ENCODE measurements at places on chromosomes 11 and 22.

DNA sequence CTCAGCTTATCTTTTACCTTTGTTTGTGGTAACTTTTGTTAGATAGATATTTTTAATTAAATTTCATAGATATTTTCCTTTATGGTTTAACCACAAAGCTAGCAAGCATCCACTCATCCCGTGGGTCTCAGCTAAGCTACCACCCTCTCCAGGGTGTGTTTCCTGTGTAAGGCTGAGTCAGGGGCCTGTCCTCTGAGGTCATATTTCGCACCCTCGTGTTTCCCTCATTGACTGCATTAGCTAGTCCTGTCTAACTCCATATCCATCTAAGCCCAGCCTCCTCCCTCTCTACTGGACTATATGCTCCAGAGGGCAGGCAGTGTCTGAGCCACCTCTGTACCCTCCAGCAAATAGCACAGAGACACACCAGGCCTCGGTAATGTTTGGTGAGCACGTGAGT lies 16.7 kb downstream of the XRRA1 start:
- no peak for DNase-seq

DNA sequence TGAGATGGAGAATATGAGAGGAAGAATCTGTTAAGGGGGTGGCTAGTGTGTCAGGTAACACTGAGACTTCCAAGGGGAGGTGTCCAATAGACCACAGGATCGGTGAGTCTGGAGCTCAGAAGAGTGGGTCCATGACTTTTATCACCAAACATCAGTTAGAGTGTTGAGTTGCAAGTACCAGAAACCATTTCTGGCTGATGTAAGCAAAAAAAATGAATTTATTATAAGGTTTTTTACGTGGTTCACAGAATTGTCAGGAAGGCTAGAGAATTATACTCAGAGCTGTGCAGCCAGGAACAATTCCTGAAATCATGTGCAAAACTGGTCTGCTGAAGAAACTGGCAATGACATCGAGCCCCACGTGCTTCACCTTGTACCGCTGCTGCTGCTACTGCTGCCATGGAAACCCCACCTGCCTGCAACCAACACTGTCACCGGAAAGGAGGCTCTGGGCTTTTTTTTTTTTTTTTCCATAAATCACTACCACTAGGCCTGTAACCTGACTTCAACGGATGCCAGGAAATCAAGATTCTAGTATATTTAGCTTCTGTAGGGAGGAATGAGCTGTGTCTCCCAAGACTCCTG lies 16.6 kb upstream of the STK33 start:
- no peak for DNase-seq

- no peak for DNase-seq
Observed at GRCh38 chr11:106670069-106670468, 348.2 kb downstream of the GUCY1A2 start.

- DNase-seq: no peak
Observed at GRCh38 chr11:4677948-4678347, 19.7 kb downstream of the OR51E2 start.

DNA sequence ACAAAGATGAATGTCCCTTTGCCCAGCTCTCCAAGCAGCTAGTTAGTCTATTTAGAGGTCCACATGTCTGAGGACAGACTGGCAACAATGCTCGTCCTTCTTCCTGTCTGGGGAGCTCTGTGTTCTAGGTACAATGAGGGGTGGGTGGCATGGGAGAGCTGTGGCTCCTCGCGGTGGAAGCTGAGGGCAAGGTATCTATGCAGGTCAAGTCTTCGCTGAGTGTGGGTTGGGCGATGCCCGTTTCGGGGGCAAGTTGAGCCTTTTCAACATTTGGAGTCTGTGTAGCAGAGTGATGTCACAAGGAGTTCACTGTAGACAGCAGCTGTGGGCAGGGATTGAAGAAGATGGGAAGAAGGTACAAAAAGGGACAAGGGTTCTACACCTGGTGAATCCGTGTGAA lies 163.2 kb downstream of the FEZ1 start:
- DNase-seq: no peak

GRCh38 chr22:38699143-38699542 lies 1.6 kb downstream of the JOSD1 start:
- DNase-seq: no peak

DNA sequence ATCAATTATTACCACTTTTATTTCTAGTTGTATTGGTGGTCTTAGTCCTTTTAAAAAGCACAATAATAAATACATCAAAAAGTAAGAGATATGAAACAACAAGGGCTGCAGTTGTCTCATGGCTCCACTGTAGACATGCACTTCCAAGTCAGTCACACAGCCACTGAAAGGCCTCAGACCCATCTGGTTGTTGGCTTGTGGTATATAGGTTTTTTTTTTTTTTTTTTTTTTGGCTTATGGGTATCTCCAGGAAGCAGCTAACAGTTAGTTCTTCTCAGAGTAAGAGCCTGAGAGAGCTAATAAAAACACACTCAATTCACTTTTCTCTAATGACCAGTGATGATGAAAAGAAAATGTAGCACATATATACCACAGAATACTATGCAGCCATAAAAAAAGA lies 6.0 kb upstream of the OR52E6 start:
- no peak for DNase-seq

- no peak for DNase-seq
Observed at GRCh38 chr11:61949169-61950034, 749 bp upstream of the BEST1 start.

- no peak for DNase-seq
Observed at GRCh38 chr22:40609216-40609615, 27.3 kb downstream of the MRTFA start.

GRCh38 chr11:110032957-110033570 lies 60.1 kb upstream of the ZC3H12C start:
- DNase-seq: no peak

GRCh38 chr22:47071078-47071806 lies 308.8 kb downstream of the TBC1D22A start:
- peak; percentile 34 for DNase-seq

GRCh38 chr11:111530091-111530490 lies 10.4 kb upstream of the LAYN start:
- DNase-seq: no peak

- DNase-seq: no peak
Observed at GRCh38 chr11:57881647-57882046, 120.0 kb downstream of the CTNND1 start.

- DNase-seq: no peak
Observed at GRCh38 chr11:58652726-58653280, 30.3 kb downstream of the CNTF start.

DNA sequence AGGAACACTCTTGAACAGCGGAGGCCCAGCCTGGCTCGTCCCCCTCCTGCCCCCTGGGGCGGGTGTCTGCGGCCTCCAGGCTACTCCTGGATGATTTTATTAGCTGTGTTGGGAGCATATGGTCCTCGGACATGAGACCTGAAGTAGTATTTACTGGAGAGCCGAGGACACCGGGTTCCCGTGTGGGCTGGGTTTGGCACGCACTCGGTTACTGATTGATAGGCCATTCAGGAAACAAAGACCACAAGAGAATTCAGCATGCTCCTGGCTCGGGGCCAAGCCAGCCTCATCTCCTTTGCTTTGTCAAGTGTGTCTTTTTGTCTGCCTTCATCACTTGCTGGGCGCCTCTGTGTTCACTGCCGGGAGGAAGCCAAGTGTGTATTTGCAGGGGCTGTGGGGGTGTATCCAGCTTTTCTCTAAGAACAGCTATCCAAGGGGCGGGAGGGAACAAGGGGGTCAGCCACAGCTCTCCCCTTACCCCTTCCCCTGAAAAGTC lies 9.7 kb downstream of the FXYD2 start:
- DNase-seq: no peak

- DNase-seq: no peak
Observed at GRCh38 chr22:46213052-46213451, 37.0 kb downstream of the CDPF1 start.

- DNase-seq: no peak
Observed at GRCh38 chr11:56910046-56910773, 78.5 kb upstream of the OR5AK2 start.

- no peak for DNase-seq
Observed at GRCh38 chr11:19951558-19952115, 208.6 kb downstream of the DBX1 start.

- DNase-seq: no peak
Observed at GRCh38 chr11:47394050-47394321, 14.4 kb upstream of the SLC39A13 start.

DNA sequence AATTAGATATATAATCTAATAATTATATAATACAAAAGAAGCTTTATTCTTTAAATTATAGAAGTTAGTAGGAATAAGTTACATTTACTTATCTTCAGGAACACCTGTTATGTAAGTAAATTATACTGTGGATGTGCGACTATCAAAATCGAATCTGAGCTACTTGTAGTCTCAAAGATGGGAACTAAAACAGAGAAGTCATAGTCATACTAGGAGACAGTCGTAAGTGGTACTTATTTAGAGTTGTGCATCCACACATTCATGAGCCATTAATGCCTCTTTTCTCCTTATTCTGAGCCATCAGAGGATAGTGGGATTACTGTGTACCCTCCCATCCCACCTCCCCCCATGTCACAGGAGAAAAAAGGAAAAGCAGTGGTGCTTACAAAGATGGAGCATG lies 114.4 kb downstream of the CADM1 start:
- DNase-seq: no peak

- DNase-seq: no peak
Observed at GRCh38 chr11:133118563-133119268, 413.6 kb downstream of the OPCML start.

DNA sequence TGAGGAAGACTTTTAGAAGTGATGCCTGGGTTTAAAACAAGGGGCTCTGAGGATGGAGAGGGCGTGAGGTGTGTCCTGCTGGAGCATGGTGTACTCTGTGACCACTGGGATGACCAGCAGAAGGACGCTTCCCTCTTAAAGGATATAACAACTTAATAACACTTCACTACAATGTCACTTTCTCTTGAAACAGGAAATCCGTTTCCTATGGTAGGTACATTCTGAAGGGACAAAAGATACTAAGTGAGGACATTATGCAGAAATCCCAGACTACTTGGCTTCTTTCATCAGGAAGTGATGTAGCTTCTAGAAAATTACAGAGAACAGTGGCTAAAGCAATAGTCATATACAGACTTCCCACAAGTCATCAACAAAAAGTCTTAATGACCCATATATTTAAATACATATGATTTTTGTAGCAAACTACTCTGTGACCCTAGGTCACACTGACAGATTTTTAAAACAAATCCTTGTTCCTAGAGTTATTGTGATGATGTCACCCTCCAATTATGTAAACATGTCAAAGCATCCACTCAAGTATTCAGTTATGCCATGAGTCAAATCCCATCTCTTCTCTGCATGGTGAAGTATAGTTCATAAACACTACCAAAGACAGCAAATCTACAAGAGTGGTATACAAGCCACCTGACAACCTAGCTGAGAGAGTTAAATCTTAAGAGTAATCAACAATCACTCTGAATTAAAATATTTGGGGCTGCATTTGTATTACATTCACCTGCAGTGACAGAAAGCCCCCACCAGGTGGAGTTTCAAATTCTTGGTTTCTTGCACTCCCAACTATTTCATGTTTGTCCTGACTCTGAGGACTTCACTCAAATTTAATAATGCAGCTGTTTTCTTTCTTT lies 32.8 kb downstream of the PITPNB start:
- no peak for DNase-seq

- DNase-seq: no peak
Observed at GRCh38 chr11:120800206-120800605, 223.7 kb upstream of the TBCEL start.

GRCh38 chr11:1966531-1966930 lies 19.4 kb downstream of the MRPL23 start:
- DNase-seq: no peak

GRCh38 chr11:8352103-8352875 lies 88.6 kb upstream of the LMO1 start:
- no peak for DNase-seq

GRCh38 chr11:103806130-103806895 lies 230.1 kb upstream of the DDI1 start:
- no peak for DNase-seq

- DNase-seq: no peak
Observed at GRCh38 chr22:48513446-48513845, 1314.2 kb downstream of the BRD1 start.

DNA sequence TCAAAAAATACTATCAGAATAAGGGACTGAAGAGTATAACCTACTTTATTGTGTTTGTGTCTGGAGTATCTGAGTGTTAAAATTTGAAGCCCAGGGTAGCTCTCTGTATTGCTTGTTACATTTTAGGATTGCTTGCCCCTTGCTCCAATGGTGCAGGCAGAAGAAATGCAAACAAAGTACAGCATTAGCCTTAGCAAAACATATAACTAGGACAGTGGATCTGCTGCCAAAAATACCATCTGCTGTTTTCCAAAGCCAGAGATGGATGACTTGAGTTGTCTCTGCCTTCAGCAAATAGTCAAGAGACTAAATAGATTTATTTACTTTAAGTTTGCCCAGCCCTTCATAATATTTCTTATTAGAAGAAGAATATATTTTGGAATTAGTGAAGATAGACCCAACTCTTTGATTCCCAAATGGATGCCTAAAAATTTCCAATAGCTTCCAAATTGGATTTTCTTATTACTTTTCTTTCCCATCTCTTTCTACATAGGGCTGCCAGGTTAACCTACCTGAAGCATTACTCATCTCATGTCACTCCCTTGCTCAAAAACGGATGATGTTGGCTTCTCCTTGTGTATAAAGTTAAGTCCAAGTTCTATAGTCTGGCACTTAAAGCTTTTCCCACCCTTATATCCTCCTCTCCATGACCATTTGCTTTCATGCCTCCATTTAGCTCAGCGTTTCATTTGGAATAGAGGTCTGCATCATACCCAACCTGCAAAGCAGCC lies 66.3 kb downstream of the LDLRAD3 start:
- DNase-seq: no peak

- no peak for DNase-seq
Observed at GRCh38 chr22:43239193-43239780, 52.4 kb upstream of the TTLL12 start.

GRCh38 chr11:79507706-79508105 lies 66.9 kb upstream of the TENM4 start:
- no peak for DNase-seq

DNA sequence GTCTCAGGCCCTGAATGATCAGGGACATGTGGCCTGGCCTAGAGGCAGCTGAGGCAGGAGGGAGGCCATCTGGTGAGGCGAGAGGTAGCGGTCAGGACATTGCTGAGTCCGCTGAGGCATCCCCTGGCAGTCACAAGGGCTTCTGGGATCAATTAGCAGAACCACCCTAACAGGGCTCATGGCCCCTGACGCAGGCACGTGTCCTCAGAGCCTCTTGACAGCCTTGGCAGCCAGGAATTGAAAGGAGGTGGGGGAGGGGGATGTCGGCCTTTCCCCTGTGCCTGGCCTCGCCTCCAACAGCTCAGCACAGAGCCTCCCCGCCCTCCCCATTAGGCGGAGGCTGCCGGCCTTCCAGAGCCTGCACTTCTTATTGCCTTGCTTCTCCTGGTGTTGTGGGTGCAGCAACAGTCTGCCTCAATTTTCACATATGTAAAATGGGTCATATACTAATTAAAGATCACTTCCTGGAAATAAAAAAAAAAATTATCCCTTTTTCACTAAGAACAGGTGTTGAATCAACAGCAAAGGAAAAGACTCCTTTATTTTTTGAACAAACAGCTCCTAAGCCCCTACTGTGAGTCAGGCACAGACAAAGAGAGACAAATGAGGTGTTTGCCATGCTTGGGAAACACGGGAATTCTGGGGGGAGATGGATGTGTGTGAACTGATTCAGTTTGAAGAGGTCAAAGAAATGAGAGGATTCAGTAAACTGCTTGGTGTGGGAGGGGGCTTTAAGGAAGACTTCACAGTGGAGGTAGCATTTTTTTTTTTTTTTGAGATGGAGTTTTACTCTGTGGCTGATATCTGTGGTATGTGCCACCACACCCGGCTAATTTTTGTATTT lies 55.3 kb downstream of the NFAM1 start:
- peak; percentile 82 for DNase-seq

Data from left forelimb (tissue), 1 donor.